ENCODE measurements at places on chromosomes 2 and 18.

- no peak for DNase-seq
Observed at GRCh38 chr2:237097911-237098702, 12.4 kb downstream of the COPS8 start.

- DNase-seq = no peak
Observed at GRCh38 chr2:47309952-47310800, 92.8 kb upstream of the MSH2 start.

DNA sequence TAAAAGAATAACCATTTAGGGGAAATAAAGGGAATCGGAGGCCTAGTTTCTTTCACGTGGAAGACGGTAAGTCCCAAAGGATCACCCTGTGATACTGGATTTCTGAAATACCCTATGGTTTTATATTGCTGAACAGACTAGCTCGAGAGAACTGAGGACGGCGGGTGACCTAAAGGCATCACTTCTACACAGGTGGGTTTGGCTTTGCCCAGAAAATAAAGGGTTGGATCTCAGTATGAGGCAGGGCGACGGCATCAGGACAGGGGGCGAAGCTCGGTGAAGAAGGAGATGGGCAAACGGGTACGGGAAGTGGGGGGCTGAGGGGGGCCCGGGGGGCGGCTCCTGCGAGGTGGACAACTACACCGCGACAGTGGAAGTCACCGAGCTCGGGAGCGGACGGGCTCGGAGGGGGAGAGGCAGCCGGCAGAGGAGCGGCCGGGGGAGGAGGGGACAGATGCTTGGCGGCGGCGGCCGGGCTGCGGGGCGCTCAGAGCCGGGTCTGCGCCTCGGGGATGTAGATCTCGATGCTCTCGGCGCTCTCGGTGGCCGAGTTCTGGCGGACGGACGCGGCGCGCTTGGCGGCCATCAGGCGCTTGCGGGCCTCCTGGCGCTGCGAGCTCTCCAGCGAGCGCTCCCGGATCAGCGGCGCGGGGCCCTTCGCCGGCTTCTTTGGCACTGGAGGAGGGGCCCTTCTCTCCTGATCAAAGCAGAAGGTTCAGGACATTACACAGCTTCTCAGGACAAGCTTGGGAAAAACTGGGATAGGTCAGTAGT lies 48.9 kb downstream of the TGIF1 start:
- no peak for DNase-seq

- no peak for DNase-seq
Observed at GRCh38 chr2:158914066-158914465, 54.4 kb upstream of the TANC1 start.

- no peak for DNase-seq
Observed at GRCh38 chr2:159807183-159808031, 9.4 kb upstream of the CD302 start.

DNA sequence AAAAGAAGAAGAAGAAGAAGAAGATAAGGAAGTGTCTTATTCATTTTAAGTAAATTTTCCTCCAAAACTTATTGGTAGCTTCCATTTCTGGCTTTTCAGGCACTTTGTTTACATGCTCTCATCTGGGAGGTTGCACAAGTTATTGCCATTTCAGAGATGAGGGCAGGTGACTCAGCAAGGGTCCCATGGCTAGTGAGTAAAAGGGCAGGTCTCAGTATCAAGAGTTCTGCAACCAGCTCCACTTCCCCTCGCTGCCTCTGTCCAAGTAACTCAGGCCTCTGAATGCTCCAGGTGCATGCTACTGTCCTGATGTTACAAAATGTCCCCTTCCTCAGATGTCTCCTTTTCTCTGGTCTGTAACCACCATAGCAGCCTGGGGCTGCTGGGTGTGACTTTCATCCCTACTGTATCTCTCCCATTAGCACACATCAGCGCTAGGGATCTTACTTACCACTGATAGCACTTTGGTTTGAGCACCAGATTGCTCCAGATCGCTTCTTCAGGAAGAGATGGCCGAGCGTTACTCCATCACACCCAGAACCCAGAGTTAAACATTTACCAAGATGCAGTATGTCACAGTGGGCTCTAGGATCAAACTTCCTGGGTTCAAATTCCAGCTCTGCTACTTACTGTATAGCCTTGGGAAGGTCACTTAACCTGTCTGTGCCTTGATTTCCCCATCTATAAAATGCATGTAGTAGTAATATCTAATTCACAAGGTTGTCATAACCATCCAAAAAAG lies 57.4 kb upstream of the LAPTM4A start:
- no peak for DNase-seq

DNA sequence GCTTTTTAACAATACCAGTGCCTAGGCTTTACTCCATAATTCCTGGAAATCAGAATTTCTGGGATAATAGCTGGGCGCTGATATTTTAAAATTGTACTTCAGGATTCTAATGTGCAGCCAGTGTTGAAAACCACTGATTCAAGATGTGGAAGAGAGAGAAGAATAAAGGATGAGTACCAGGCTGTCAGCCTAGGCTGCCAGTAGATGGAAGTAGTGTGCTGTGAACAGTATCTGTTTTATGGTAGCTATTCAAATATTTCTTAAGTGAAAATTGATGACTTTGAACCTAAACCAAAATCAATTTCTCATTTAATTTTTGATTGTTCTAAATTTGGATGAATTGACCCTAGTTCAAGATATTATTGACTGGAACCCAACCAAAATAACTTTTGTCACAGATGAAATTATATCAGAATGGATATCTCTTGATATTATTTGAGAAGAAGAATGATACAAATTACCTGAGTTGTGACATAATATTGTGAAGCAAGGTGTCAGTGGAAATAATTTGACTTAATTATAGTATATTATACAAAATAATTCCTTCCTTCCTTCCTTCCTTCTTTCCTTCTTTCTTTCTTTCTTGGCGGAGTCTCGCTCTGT lies 88.0 kb downstream of the COMMD1 start:
- no peak for DNase-seq

- DNase-seq = no peak
Observed at GRCh38 chr18:60506682-60507081, 134.1 kb upstream of the MC4R start.

- DNase-seq = no peak
Observed at GRCh38 chr2:191686729-191687128, 8.8 kb downstream of the NABP1 start.

DNA sequence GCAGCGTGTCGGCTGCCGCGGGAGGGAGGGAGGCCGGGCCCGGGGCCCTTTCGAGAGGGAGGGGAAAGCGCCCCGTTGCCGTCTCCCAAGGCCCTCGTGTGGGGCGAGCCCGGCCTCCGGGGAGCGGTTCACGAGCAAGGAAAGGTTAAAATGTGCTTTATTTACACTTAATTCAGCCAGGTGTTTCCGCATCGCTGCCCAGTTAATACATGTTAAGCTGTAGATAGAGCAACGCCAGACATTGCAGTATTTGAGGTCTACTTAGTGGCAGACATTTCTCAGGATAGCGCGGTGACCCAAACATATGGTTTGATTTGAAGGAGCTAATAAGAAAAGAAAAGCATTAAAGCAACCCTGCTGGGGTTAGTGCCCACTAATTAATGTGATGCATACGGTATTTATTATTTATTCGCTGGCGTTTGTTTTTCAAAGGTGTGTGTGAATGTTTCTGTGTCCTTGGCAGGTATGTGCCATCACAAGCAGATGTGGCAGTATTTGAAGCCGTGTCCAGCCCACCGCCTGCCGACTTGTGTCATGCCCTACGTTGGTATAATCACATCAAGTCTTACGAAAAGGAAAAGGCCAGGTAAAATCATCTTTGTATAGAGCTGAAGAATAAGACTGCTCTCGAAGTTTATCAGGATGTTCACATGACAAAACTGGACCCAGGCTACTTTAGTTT lies 571 bp downstream of the EEF1B2 start:
- DNase-seq = no peak

GRCh38 chr2:215238485-215239098 lies 73.3 kb upstream of the ATIC start:
- no peak for DNase-seq

DNA sequence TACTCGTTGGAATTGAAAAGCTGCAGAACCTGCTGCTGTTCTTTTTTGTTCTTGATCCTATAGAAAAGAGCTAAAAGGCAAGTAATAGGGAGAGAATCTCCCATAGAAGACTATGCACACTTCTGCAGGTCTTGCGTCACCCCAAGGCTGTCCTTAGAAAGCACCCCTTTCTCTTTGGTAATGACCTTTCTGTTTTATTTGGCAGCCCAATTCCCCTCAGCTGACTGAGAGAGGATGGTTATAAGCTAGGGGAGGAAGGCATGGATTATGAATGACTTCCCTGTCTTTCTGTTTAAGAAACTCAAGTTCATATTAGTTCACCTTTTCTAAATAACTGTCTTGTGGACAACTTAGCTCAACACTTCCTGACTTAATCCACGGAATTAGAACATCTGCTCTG lies 122.9 kb downstream of the TXNL1 start:
- DNase-seq = no peak

GRCh38 chr2:199130501-199130900 lies 327.2 kb downstream of the SATB2 start:
- no peak for DNase-seq

DNA sequence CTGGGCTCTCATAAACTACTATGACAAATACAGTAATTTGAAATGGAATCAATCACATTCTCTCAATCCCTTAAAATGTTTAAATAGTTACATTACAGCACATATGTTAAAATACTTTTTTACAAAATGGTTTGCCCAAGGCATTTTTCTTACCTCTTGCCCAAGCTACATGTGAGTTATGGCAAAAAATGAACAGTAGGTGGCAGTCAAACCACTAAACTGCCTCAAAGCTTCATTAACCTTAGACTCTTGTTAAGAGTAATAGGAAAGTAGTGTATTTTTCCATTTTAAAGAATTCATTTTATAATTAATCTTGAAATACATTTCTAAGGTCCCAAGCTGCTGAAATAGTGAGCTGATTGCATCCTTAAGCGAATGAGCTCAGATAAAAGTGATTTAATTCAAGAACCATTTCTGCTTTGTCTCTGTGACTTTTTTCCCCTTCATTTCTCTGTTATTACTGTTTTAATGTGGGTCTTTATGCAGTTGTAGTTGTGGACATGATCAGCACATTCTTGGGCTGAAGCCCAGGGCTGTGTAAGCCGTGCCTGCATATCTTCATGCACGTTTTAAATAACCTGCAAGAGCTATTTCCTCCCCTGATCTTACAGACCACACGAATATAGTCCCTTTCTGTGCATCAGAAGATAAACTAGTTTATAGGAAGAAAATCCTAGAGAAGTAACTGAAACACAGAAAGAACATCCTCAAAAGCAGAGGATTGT lies 311.8 kb downstream of the LNPK start:
- no peak for DNase-seq

DNA sequence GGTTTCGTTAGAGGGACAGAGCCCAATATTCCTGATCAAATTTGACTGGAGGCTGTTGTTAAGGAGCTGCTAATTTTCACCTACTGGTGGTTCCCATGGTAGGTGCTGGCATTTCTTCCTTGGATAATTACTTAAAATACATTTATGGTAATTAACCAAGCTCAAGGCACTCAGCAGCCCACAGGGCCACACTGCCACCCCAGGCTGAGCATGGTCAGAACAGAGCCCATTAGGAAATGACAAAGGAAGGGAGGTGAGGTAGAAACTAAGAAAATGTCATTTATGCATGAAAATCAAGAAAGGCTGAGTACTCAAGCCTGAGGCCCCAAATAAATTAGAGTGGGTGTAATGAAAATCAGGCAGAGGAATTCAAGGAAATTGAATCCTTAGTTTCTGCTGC lies 510.2 kb upstream of the GYPC start:
- no peak for DNase-seq

GRCh38 chr2:113940891-113941290 lies 51.0 kb downstream of the ACTR3 start:
- no peak for DNase-seq

GRCh38 chr2:219417374-219417773 lies 803 bp upstream of the DES start:
- DNase-seq = no peak

DNA sequence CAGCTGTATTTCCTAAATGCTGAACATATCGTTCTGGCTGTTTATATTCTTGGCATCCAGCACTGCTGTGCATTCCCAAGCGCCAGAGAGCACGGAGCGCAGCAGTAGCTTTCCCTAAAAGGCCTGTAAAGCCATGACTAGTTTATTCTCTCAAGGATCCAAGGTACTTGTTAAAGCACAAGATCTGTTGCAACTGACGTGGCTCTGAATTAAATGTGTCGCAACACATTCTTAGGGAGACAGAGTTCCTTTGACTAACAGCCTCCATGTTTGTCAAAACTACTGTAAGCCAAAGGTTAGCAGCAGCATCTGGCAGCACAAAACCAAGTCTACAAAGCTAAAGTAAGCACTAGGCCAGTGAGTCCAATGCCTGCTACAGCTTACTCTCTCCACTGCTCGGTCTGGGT lies 188.6 kb upstream of the FN1 start:
- no peak for DNase-seq

DNA sequence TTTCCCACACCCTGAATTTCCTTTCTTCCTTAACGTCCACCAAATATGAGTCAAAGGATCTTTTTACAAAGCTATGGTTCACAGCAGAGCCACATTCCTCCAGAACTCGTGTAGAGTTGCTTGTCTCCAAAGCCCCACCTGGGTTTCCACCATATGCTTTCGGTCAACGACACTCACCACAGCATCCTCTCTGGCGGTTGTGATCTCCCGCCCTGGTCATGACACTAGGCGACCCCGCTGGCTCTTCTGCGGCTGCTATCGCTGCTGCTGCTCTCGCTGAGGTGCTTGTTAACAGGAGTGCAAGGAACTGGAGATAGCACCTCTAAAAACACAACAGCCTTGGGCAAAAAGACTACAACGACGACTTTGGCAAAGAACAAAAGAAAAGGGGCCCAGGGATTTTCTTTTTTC lies 340 bp downstream of the SLC40A1 start:
- DNase-seq = no peak

- no peak for DNase-seq
Observed at GRCh38 chr2:111884592-111884964, 585 bp upstream of the ANAPC1 start.

DNA sequence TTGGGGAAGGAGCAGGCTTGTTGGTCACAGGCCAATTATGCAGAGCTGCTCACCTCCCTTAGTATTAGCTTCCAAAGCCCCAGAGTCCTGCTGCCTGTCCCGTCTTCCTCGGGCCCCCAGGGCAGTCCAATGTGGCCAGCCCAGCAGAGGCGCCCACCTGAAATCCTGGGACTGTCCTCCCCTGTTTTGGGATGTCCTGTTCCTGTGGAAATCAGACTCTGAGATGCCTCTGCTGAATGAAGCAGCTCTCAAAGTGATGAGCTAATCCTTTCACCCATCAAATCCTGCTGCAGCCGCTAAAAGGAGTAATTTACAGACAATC lies 105.3 kb downstream of the CABLES1 start:
- no peak for DNase-seq

DNA sequence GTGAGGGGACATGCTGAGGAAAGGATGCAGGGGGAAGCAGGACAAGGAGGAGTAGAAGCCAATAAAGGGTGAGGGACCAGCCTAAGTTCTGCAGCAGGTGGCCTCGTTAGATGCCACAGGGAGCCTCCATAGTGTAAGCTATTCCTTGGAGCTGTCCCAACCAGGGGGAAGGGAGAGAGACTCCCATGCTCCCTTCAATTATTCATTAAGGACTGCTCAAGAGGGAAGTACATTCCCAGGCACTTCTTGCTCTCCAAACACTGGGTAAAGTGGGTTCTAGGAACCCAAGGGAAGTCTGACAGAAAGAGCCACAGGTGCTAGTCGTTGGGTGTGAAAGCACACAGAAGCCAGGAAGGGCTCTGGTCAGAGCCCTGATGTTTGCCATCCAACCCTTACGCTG lies 193.7 kb downstream of the SLC39A10 start:
- DNase-seq = no peak

Data from activated CD8-positive, alpha-beta memory T cell treated with anti-CD3 and anti-CD28 coated beads for 1 hour (primary cell).